ENCODE measurements at places on chromosomes 7 and 10. TPM values are rescaled to one million over a fixed set of nuclear protein-coding genes. Genes with fewer than 3 reads are reported as not detected.
A peak's percentile ranks its signal among the peaks of the same experiment; 100 is the strongest.

WDFY4 gene
- total RNA-seq = 0.05 TPM

EGFR gene
- total RNA-seq = 44.6 TPM

ATP5F1C gene
- total RNA-seq = 244 TPM

RBM20 gene
- 2.8 TPM for total RNA-seq

CPA2 gene
- total RNA-seq = 16.3 TPM

ZNF32 gene
- total RNA-seq = 41.8 TPM

- DNase-seq = no peak
Observed at GRCh38 chr10:87722716-87723115, 63.0 kb downstream of the PAPSS2 start.

DNA sequence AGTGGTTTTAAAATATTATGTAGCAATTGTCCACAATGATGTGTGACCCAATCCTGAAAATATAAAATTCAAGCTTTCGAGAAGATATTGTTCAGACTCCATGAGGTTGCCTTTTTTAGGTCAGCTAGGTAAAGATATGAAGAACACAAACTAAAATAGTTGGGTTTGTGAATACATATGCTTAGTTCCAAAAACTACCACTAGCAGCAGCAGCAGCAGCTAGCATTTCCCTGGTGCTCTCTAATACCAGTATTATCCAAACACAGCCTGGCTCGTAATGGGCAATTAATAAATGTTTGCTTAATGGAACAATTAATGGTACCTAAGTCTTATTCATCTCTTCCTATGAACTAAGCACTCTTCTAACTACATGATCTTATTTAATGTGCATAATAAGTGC lies 362.5 kb downstream of the MALRD1 start:
- no peak for DNase-seq

DNA sequence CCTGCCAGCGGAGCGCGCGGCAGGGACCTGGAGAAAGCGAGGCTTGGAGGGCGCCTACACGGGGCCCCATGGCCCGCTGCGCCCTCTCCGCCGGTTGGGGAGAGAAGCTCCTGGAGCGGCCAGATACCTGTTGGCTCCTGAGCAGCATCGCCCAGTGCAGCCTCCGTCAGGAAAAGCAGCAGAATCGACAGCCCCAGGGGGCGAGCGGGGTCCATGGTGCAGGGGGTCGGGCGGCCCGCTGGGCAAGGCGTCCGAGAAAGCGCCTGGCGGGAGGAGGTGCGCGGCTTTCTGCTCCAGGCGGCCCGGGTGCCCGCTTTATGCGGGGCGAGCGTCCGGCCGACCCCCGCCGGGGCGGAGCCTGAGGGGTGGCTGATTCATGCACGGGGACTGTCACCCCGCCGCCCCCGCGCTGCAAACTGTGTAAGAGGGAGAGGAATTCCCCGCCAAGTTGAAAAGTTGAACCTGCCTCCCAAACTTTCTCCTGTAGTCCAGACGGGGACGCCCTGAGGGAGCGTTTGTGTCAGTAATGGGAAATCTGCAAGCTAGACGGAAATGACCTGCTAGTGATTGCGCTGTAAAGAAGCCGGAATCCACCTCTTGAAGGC lies at the start of gene TFPI2:
Gene TFPI2 (minus strand): TSS at position 290 of the 605 bp plus-strand sequence. CDS start 75 bp downstream, at position 215.
- peak; percentile 68 for DNase-seq

GRCh38 chr10:11962176-11962575 lies 80.4 kb downstream of the UPF2 start:
- no peak for DNase-seq

DNA sequence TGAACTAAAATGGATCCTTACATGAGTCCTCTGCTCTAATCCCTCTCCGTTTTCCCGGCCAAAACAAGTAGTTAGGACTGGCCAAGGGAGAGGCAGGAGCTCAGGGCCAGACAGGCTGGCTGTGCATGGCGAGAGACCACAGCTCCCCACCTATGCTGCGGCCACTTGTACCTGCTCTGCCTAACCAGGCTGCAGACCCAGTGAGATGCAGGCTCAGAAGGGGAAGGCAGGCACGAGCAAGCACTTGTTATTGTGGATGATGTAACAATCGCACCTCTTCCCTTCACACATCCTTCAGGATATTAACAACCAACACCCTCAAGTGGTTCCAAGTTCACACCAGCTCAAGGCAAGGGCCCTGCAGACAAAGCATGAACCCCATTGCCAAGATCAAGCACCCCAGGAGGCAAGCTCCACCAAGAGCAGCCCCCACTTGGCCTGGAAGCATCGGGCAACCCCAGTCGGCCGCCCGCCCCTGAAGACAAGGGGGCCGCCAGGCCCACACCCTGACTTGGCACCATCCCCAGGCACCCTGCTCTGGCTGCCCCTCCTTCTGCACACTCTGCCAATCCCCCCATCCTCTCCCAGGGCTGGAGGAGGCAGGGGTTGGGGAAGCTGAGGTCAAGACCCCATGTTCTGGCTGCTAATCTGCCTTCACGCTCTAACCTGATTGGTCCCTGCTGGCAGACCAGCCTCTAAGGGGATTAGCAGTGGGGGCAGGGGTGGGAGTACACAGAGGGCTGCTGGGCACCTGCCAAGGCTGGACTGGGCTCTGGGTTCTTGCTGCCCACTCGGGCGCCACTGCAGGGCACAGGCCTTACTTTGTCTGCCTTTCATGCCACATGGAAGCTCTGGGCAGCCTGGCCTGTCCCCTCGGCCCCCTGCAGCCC lies 111.3 kb downstream of the SLIT1 start:
- no peak for DNase-seq

DNA sequence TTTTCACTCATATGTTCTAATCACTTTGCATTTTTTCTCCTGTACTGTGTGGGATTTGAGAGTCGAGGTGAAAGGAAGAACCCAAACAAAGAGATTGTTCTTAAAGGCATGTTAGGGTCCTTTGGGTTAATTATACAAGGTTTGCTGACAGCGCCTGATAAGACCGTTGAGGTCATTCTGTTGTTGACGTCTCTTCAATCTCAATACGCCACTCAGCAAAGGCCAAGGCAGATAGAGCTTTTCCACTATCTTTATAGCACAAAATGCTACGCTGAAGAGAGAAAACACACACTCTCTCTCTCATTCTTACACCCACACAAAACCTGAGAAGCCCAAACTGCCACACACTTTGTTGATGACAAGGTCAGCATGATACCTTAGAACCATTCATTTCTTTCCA lies 228.7 kb downstream of the CNTNAP2 start:
- no peak for DNase-seq

DNA sequence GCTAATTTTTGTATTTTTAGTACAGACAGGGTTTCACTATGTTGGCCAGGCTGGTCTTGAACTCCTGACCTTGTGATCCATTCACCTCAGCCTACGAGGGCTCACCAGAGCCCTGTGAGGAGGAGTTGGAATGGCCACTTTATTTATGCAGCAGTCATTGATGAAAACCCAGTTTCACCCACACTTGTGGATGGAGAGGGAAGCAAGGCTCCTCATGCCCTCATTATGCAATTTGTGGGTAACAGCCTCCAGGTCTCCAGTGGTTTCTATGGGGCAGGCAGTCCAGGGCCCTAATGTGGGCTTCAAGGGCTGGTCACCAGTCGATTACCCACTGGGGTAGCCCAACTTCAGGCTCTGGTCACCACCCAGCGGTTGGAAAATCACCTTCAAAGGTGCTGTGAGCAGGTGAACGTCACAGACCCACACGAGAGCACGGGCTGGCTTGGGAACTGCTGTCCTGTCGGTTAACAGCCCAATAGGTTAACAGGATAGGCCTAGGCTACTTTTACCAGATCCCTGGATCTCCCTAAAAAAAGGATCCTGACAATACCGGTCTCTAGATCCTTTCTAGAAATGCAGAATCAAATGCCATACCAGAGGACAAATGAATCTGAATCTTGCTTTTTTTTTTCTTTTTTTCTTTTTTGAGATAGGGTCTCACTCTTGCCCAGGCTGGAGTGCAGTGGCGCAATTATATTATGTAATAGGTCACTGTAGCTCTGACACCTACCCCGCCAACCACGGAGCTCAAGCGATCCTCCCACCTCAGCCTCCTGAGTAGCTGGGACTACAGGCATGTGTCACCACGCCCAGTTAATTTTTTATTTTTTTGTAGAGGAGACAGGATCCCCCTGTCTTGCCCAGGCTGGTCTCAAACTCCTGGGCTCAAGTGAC lies 97.8 kb downstream of the SLC37A3 start:
- DNase-seq = no peak

- no peak for DNase-seq
Observed at GRCh38 chr7:26153241-26153822, 1.3 kb downstream of the NFE2L3 start.

GRCh38 chr7:137828456-137828855 lies 18.3 kb downstream of the DGKI start:
- DNase-seq = no peak

GRCh38 chr7:23277359-23277989 lies 21.7 kb upstream of the MALSU1 start:
- DNase-seq = no peak

DNA sequence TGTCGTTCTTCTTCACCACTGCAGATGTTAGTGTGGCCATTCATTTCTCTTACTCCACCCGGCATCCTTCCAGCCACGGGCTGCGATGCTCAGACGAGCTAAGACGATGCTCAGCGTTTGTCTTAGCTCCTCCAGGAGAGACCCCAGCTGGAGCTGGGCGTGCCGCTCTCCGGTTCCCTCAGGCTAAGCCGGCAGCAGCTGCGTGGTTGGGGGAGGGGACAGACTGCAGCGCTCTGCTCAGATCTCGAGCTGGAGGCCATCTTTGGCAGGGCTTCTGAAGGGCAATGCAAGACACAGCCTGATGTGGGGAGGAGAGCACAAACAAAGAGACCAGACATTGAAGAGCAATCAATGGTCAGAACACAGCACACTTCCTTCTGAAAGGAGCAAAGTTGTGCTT lies 4.8 kb downstream of the INA start:
- no peak for DNase-seq

GRCh38 chr10:99779335-99779734 lies 3.1 kb upstream of the ABCC2 start:
- no peak for DNase-seq

DNA sequence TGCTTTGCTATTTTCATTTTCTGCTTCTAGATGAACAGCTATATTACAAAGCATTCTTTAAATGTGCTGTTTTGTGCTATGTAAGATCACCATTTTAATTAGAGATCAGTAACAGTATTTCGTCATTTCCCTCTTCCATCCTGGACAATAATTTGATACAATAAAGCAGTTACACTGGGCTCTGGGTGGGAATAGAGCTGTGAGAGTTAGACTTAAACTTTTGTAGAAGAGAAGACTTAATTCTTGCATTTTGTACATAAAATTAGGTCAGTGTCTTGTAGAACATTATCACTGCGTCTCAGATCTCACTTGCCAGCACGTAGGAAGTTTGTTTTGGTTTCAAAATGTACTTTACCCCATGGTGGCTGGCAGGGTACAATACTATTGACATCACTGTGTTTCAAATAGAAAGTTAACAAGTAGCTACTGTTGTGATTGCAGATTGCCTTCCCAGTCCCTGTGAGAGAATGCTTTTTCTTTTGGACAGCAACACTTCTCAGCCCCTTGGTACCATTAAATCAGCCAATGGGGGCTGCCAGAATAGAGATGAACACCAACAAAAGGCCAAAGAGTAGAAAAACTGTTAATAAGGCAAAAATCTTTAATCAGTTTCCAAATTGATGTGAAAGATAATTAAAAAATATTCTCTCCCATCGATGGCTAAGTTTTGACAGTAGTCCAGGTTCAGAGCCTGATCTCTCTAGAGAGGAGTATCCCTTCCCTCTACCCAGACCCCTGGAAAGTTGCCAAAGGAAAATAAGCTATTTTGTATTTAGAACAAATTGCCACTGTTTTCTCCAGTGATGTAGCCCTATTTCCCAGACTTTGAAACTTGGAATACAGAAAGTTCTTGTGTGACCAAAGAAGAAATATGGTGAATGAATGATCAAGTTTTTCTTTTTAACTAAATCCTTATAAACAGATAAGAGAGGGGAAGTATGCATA lies 35.1 kb downstream of the SMNDC1 start:
- no peak for DNase-seq

DNA sequence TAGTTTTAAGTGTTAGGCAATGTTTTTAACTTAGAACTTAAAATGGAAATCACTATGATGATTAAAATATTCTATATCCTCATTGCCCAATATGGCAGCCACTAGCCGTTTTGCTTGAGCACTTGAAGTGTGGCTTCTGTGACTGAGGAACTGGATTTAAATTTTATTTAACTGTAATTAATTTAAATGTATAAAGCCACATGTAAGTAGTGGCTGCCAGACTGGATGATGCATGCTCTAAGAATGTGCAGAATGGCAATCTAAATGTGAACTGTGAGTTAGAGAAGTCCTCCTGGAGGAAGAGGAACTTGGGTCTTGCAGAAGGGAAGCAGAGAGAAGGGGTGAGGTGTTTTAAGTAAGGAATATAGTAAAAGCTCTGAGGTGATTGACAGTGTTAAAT lies 451.4 kb downstream of the SUGCT start:
- no peak for DNase-seq

- no peak for DNase-seq
Observed at GRCh38 chr7:151058781-151059366, 515 bp upstream of the SLC4A2 start.

DNA sequence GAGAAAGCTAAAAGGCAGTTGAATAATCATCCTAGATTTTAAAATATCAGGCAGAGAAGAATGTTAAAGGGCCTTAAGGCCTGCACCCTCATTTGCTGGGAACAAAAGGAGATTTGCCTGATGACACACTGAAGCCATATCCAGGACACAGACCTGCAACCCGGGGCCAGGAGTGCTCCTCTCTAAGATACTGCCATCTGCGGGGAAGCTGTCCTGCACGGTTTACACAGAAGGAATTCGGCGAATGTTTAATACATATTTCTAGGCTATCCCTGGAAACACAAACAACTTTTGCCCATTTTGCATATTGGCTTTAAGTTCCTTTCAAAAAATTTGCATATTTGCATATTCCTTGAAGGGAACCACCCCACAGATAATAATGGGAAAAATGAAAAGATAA lies 52.3 kb downstream of the DYNC1I1 start:
- DNase-seq = no peak

DNA sequence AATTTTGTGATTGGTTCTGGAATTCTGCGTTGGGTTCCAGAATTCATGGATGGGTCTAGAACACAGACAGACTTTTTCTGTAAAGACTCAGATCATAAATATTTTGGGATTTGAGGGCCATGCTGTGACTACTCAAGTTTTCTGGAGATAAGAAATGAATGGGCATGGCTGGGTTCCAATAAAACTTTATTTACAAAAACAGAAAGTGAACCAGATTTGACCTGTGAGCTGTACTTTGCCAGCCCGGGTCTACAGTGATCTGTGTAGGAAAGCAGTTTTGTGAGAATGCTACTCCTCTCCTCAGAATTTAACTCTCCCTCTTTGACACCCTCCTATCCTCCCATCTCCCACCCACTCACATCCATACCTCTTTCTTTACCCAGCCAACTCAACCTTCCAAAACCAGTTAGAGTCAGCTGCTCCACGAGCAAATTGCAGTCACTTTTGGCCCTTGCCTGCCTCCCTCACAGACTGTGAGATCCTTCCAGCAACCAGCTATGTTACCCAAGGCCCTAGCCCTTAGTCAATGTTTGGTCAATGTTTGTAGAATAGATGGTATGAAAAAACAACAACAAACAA lies 312.8 kb upstream of the ZMIZ1 start:
- DNase-seq = no peak

DNA sequence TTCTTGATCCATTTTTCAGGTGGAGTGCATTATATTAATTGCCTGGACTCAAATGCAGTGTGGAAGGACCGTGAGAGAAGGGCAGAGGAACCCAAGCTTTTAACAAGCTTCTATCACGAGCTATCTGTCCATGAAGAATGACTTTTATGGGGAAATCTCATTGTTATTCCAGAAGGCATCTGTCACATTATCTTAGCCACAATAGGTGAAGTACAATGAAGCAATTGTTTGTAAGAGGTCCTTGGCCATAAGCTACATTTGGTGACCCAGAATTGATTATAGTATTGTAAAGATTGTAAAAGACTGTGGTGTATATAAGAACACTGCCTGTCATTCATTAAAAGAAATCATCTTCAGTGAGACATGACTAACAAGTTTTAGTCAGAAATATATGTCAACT lies 58.6 kb upstream of the RELN start:
- no peak for DNase-seq

All from type B pancreatic cell (in vitro differentiated cells).